A549 (cell line): ENCODE measurements at places on chromosomes 7 and 10. TPM values are rescaled to one million over a fixed set of nuclear protein-coding genes. Genes with fewer than 3 reads are reported as not detected.

- peak; percentile 23 for DNase-seq
Observed at GRCh38 chr7:148327379-148327778, 263.2 kb upstream of the C7orf33 start.

Gene MACROH2A2
- 27.5 to 30.9 TPM (median 29.6 TPM) in 3 replicates for polyA plus RNA-seq

GRCh38 chr7:134780166-134780828 lies 863 bp downstream of the CALD1 start:
- DNase-seq = no peak

DNA sequence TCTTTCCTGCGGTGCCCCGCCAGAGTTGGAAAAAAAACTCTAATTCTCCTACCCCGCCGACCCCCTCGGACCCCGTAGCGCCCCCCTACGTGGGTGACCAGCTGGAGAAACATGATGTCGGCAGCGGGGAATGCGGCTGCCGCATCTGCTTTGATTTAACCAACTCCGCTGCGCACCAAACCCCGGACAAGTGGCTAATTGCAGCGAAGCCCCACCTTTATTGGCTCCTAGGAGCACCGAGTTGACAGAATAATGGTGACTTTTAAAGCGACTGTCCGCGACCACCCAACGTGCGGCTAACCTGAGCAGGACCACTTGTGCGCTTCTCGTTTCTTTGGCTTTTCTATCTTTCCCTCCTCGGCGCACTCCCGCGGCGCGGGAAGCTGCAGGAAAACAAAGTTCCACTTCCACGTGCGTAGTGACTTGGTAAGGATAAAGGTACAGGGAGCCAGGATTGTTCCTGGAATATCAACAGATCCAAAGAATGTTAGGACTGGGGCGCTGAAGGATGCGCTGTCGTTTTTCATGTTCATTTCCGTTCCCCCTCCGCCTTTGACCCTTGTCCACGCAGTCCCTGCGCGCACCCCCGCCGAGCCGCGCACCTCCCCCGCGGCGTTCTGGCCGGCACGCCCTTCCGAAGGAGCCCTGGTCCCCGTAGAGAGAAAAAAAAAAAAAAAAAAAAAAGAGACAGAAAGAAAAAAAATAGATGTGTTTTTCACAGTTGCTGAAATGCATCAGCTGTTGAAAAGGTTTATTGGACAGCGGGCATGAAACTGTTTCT lies 1.4 kb downstream of the WNT16 start:
- no peak for DNase-seq

- DNase-seq = no peak
Observed at GRCh38 chr7:57646901-57647246, 196.9 kb downstream of the ZNF716 start.

DNA sequence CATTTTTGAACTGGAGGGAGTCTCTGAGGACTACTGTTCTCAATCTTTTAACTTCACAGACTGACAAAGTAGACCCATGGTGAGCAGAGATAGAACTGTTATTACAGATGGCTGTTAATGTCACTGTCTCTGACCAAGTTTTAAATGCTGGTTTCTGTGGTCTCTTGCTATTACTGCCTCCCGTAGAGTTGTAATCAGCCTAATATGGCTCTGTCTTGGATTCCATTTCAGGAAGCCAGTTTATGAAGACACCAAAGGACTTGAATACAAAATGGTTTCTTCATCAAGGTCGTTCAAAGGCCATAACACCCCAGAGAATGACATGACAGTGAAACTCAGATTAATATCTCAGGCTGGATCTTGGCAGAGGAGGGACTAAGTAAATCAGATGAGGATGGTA lies 3.9 kb downstream of the SFRP4 start:
- DNase-seq = no peak
